ENCODE measurements at places on chromosomes 11 and 22. TPM values are rescaled to one million over a fixed set of nuclear protein-coding genes. Genes with fewer than 3 reads are reported as not detected.

The PNPLA5 gene
- total RNA-seq: not detected

The MMP7 gene
- total RNA-seq: 2,825 TPM

The EHF gene
- total RNA-seq: 43.7 TPM

The F2 gene
- total RNA-seq: 1.1 TPM

DNA sequence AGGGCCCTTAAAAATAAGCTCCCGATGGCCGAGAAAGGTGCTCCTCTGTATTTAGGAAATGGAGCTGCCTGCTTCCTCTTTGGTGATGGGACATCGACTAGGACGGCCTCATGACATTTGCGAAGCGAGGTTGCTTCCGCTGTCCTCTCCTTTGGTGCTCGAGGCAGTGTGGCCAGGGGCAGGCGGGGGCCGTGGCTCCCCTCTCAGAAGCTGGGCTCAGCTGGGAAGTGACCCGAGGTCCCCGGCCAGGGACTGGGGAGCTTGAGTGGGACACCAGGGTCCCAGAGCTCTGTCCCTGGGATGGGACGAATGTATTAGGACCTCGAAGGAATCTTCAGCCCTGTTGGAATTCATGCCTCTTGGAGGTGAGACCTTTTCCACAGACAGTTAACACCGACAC is 151.1 kb downstream of the CTTN start:
- DNase-seq: no peak

DNA sequence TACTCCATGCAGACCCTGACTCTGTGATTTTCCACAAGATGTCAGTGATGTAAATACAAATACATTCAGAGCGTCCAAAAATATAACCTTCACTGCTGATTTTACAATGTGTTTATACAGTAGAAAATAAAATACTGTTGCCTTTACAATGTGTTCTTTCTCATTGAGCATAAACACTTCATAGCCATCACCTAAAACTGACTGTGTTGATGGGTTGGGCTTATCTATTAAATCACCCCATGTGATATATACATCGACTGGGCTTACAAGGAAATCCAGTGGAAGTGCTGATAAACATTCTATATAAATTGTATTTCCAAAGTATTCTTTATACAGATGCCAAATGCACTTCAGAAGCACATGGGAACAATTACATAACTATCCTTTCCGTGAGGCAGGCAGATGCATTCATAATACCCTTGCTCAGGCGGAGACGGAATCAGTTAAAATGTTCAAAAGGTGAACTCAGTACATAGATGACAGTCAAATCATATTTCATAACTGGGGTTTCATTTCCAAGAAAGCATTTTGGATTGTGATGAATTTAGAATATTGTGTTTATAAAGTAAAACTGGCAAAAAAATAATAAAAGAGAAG is 27.7 kb downstream of the DDI1 start:
- no peak for DNase-seq

- DNase-seq: no peak
Measured at GRCh38 chr11:44530413-44531115, 34.9 kb upstream of the CD82 start.

- peak; percentile 25 for DNase-seq
Measured at GRCh38 chr11:10680956-10681487, 12.5 kb downstream of the IRAG1 start.

GRCh38 chr11:69395287-69395686 is 86.2 kb upstream of the LINC01488 start:
- DNase-seq: no peak

DNA sequence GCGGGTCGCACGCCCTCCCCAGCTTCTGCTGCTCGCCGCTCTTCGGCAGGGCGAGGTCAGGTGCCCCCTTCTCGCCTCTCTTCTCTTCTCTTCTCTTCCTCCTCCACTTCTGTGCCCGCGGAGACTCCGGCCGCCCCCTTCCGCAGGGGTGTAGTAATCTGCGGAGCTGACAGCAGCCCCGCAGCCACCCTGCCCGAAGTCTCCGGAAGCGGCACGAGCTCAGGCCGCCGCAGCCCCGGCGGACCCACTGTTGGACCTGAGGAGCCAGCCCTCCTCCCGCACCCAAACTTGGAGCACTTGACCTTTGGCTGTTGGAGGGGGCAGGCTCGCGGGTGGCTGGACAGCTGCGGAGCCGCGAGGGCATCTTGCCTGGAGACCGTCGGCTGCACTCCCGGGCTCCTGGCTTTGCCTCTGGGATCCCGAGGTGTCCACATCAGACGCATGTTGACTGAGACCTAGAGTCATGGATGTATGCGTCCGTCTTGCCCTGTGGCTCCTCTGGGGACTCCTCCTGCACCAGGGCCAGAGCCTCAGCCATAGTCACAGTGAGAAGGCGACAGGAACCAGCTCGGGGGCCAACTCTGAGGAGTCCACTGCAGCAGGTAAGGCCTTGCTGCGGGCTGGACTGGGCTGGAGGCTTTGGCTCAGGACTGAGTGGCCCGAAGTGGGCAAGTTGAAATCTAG is 486 bp downstream of the STIM1 start:
- DNase-seq: no peak

GRCh38 chr22:17794726-17795542 is 20.7 kb upstream of the BID start:
- DNase-seq: no peak

DNA sequence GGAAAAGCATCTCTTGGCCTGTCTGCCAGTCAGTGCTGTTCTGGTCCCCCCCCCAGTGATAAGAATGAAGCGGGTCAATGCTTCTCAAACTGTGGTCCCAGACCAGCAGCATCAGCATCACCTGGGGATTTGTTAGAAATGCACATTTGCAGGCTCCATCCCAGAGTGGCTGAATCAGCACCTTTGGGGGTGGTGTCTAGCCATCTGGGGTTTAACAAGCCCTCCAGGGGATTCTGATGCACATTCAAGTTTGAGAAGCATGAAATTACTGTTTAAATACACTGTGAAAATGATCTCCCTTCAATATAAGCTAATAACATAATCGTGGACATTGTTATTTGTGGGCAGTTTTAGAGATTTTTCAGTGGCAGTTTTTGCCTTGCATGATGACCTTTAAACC is 133.5 kb downstream of the MYO18B start:
- DNase-seq: no peak

DNA sequence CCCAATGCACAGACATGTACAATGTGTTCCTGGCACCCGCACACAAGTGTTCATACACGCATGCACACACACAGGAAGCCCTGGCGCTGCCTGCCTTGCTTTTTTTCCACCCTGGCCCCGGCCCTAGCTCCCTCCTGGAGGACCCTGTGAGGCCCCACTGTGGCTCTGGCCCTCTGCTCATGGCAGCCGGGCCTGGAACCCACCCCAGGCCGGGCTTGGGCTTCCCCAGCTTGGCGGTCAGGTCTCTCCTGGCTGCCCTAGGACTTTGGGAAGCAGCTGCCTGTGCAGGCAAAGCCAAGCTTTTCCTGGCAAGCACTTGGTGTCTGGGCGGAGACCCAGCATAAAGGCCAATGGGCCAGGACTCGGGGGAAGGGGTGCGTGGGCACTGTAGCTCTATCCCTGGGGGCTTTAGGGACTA is 30.5 kb downstream of the CD82 start:
- no peak for DNase-seq

- no peak for DNase-seq
Measured at GRCh38 chr11:92569726-92570125, 345.1 kb downstream of the FAT3 start.

- DNase-seq: peak; percentile 37
Measured at GRCh38 chr11:11845071-11845470, 3.3 kb downstream of the USP47 start.
